SK-MEL-5 (cell line): ENCODE measurements at places on chromosomes 2 and 18.
A peak's percentile ranks its signal among the peaks of the same experiment; 100 is the strongest.

GRCh38 chr2:54503192-54503591, 47.1 kb downstream of the SPTBN1 start:
- peak; percentile 76 for DNase-seq

GRCh38 chr2:794554-795241, 117.5 kb upstream of the TMEM18 start:
- DNase-seq: no peak

GRCh38 chr2:20217041-20217970, 7.6 kb downstream of the SDC1 start:
- no peak for DNase-seq

DNA sequence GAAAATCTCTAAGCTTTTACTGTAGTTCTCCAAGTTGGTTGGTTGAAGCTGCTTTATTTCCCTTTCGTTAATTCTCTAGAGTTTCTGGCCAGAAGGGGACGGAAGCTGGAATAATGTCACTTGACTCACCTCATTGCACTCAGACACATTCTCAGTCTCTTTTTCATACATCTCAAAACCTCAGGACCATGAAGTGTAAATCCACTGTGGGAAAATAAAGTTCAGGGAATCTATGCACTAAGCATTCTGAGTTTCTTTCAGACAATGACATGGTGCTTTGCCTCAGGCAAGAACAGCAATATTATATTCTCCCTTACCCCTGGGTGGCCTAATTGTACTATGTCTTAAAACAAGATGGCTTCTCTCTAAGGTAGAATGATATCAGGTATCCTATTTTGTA, 167.8 kb downstream of the PRPF40A start:
- no peak for DNase-seq

- no peak for DNase-seq
Measured at GRCh38 chr2:46286715-46287114, 10.5 kb upstream of the EPAS1 start.

- DNase-seq: no peak
Measured at GRCh38 chr2:63614983-63615945, 26.5 kb downstream of the MDH1 start.

GRCh38 chr2:161337247-161337646, 29.0 kb downstream of the PSMD14 start:
- no peak for DNase-seq

GRCh38 chr2:184597571-184597991, 748 bp upstream of the ZNF804A start:
- DNase-seq: no peak

DNA sequence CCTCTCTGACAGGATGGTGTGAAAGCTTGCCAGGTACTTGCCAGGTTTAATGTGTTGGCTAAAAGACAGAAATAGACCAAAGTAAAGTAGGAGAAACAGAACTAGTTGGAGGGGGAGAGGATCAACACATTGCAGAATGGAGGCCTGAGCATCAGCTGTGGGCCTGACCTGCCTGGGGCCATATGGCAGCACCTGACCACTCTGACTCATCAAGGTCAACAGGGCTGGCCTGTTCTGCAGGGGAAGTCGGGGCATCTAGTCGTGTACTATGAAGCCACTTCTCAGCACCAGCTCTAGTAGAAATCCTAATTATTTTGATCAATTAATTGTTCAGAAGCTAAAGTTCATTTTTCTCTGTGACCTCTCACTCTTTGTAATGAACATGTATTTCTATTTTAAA, 35.8 kb upstream of the NOSTRIN start:
- peak; percentile 51 for DNase-seq

DNA sequence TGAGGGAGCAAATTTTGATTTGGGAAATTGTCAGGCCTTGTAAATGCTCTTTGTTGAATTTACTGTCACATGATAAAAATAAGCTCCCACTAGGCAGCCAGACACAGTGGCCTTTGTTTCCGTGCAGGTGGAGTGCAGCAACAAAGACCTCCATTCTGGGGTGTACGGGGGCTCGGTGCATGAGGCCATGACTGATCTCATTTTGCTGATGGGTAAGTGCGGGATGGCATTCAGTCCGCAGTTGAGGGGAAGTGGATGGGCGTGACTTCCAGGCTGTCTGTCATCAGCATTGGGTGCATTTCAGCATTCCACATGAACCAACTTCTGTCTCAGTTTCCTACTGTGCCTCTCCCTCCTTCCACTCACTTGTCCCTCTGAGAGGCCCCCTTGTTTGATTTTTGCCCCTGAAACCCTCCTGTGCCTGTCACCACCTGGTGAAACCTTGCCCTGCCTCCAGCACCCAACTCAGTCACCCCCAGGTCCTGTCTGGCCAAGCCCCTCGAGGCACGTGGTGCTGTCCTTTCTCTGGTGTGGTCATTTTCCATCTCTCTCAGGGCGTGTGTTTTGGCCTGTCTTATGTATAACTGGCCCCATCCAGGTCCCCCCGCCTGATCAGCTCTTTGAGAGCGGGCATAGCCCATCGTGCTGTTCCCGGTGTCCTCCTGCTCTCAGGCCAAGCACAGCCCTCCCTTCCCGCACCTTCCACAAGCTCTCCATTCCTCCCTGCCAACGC, 16.3 kb downstream of the CNDP2 start:
- peak; percentile 90 for DNase-seq

DNA sequence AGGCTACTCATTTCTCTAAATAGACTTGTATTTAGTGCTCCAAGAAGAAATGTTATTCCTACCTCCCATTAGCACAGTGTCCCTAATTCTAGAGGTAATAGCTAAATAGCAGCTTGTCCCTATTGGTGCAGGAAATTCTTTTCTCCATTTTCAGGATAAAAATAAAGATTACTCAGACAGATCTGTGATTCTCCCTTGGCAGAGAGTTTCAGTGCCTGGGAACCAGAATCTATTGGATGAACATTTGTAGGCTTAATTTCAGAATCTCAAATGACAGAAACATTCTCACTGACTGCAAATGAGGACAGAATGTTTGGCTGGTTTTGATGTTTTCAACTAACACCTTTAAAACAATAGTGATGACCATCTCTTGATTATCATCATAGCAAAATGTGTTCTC, 33.3 kb upstream of the LGALSL start:
- no peak for DNase-seq

GRCh38 chr2:10303694-10304378, 1.1 kb downstream of the HPCAL1 start:
- DNase-seq: no peak

DNA sequence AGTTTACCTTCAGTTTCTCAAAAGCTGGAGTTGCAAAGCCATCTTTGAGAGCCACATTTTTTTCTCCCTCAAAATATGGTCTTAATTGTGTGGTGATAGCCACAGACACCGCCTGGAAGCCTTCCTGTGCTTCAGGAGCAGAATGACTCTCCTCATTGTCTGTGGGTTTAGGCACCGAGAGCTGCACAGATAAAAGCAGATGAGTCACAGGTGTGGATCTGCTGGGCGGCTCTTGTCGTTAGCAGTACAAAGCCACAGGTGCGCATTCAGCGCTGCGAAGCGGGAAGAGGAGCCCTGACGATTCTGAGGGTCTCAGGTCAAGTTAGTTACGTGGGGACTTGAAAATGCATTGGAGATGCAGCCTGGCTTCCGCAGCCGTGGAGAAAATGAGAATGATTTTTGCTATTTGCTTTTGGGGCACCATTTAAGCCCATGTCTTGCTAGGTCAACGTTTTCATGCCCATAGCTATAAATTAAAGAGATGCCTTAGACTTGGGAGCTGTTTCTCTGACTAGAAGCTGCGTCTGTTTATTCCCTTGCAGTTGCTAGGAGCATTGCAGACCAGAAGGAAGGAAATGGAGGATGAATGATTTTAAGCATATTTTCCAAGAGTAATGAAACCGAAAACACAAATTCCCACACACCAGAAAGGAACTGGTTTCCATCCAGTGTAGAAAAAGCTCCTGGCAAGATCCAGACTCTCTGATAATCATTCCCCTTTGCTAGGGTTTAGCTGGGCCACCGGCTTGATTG, 51.5 kb downstream of the KLHL29 start:
- no peak for DNase-seq

- DNase-seq: no peak
Measured at GRCh38 chr18:73246763-73247162, 379.0 kb upstream of the NETO1 start.

DNA sequence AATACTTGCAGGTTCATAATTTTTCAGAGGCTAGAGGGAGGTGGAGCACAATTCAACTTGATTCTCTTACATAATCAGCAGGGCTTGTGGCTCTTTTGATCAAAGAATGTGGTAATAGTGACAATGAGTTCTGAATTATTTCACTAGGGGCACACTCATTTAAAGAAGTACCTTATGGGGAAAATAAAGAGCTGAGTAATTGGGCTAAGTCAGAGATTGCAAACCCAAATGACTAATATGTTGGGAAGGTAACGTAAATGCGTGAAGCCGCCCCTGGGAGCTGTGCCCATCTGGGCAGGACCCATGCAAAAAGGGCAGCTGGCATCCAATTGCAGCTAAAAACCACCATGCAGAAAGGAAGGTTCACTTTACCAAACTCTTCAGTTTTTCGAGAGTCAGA, 35.3 kb downstream of the NCKAP5 start:
- no peak for DNase-seq

DNA sequence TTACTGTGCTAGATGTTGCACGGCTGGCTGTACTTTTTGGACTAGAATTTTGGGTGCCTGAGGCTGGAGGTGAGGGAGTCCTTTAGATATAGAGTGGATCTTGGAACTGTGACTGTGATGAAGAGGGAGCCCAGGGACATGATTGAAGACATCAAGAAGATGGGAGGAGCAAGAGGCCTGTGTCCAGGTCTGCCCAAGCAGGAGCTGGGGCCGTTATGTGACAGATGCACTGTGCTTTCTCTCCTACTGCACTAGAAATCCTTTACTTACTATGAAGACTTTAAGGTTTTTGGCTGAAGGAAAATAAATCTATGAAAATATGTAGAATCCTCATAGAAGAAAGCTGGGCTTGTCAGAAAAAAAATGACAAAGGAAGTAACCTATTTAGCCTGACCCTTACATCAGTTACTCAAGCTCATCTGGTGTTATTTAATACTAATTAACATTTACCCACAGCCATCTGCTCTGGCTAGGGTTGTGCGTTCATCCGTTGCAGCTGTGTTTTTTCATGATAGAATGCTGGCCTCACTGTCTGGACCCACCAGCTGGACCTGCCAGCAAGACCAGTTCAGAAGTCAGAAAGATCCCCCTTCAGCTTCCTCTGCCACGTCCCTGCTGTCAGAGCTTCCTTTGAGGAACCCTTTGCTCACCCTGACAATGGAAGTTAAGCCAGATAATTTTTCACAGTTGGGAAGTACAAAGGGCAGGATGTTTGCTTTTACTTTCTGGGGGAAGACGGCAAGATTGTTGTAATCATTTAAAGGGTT, 16.7 kb downstream of the TSN start:
- no peak for DNase-seq

DNA sequence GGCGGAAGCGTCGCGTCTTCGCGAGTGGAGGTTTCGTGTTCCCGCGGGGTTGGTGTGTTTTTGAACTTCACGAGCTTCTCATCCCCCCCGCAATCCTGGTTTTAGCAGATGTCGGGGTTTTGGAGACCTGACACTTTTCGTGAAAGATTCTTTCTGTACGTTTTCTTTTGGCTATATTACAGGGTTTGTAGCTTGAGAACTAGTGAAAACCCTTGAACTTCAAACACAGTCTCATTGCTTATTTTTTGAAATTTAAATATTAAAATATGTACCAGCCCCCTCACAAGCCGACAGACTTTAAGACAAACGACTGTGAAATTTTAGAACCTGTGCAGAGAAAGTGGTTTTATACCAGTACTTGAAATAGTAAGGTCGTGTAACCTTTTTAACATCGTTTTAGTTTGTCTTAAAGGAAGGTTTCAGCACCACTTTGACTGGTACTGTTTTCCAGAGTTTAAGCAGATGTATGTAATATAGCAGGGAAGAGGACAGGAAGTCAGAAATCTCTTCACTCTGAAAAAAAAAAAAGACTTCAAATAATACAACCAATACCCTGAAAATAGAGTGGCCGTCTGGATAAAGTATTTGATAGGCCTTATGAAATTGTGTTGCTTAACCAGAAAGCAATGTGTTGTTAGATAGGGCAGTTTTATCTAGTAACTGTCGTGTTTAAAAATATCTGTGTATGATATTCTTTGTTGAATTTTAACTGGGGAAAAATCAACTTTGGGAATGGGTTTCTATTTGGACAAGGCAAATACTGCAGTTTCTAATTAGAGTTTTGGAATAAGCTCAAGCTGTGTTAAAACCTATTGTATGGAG, 1.4 kb downstream of the SPATS2L start:
- peak; percentile 17 for DNase-seq

DNA sequence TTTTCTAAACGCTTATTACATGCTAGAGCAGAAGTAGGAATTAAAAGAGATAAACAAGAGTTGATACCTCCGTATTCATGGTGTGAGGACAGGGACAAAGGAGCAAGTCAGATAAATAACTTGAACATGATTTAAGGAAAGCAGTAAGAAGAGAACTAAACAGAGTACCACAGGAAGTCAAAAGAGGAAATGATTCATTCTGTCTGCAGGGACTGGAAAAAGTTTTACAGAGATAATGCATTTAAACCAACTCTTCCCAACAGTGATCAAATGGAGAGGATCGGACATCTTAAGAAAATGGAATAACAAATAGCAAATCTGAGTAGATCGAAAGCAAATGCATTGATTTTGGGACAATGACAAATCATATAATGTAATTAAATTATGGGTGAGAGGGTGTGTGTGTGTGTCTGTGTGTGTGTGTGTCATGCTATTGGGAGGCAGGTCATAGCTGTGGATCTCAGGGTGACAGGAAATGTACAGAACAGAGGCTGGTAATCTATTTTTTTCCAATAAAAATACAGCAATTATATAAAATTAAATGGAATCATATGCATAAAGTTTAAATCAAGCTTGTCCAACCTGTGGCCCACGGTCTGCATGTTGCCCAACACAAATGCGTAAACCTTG, 113.4 kb downstream of the MC4R start:
- no peak for DNase-seq

- peak; percentile 24 for DNase-seq
Measured at GRCh38 chr2:38966678-38967077, 77.0 kb downstream of the ARHGEF33 start.
